ENCODE measurements at places on chromosomes 12 and 14.

DNA sequence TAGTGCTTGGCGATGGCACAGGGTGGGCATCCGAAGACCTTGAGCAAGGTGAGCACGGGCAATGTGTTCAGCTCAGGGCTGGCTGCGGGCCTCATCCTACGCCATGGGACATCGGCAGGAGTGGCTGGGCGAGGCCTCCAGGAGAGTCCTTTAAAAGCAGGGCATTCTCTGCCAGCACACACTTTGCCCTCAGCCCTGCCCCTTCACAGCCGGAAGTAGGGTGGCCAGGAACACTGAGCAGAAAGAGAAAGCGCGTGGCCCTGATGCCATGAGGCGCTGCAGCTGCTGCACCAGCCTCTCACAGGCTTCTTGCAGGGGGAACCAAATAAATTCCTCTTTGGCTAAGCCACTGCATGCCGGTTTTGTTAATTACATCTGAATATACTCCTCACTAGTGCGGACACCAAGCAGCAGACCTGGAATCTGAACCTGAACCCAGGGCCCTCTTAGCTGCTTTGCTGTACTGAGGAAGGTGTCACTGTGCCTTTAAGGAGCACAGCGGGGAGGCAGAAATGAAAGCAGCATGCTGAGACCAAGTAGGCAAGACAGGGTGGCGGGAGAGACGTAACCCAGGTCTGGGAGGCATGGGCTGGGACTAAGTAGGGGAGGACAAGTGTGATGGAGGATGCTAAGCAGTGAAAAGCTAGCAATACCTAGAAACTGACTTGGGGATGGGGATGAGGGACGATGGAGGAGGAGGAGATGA lies 155.2 kb downstream of the TTC7B start:
- no peak for DNase-seq

DNA sequence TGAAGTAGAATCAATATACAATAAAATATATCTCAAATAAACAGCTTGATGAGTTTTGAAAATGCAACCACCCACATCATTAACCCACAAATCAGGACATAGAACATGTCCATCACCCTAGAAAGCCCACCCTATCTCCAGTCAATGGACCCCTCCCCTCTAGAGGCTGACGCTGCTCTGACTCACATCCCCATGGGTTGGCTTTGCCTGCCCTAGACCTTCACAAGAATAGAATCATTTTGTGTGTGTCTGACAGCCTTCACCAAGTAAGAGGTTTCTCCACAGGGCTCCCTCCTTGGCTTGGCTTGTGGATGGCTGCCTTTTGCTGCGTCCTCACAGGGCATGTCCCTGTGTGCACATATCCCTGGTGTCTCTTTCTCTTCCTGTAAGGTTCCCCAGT lies 250.2 kb upstream of the RTL1 start:
- no peak for DNase-seq

DNA sequence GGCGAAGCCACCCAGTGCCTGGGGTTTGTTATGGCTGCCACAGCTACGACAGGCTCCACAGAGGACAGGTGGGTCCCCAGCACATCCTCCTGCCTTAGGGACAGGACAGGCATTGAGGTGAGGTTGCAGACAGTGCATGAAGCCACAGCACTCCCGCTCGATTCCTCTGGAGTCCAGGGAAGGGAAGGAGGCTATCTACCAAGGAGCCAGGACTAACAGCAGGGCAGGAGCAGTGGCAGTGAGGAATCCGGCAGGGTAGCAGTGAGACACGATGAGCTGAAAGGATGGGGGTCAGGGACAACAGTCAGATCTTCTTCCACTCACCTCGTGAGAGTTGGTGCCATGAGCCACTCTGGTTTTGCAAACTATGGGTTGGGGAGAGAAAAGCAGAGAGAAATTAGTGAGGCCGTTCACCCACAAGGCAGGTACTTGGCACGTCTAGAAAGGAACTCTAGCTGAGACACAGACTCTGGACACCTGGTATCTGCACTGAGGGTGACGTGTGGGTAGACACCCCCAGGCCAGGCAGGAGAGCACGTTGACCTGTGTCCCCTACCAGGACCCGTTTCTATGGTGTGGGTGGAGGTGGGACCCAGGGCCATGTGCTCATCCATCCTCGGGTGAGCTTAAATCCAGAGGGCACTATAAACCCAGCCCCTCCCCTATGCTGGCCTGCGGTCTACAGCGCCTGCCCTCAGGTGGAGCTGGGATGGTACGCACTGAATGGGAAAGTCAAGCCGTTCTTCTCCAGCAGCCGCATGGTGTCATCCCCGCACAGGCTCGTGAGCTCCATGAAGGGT lies 39.3 kb downstream of the CHGA start:
- no peak for DNase-seq

DNA sequence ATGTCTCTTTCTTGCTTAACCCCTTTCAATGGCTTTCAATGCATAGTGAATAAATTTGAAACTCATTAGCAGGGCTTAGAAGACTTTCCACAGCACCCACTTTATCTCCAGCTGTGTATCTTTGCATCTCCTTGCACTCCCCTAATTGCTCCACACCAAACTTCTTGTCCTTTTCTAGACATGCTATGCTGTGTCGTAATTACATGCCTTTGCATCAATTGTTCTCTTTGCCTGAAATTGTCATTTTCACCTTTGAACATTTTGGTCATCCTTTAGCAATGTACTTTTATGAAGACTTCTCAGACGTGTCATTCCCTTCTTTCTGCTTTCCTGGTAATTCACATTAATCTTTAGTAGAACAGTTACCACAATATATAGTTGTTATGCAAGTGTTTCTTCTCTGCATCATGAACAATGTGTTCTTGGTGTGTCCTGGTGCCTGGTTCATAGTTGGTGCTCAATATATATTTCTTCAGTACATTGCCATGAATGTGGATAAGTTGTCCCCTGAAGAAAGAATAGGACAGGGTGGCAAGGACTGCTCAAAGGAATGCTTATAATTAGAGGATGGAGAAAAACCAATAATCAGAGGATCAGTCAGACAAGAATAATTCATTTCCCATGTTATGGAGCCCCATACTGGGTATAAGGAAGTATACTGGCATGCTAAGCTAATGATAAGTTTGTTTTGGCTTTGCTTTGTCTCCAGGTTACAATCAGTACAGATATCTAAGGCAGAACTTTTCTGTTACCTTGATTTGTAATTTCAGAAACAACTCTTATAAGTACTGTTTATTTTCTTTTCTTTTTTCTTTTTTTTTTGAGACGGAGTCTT lies 27.2 kb downstream of the ARF6 start:
- DNase-seq: no peak

DNA sequence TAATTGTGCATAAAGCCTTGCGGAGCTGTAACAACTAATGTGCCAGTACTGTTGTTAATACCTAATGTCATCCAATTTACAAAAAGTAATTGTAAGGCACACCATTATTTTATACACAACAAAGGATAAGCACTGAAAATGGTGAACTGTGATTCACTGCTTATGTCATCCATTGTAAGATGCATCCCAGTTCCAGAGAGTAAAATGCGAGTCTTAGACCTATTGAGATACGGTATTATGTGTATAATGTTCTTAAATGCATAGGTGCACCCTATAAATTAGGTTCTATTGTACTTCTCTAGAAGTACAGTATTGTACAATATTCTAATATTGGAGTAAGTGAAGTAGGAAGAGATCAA lies 406 bp downstream of the PARP2 start:
- DNase-seq: no peak

- DNase-seq: no peak
Observed at GRCh38 chr12:62693376-62694050, 226.9 kb downstream of the MON2 start.
